ENCODE measurements at places on chromosomes 2 and 18. TPM values are rescaled to one million over a fixed set of nuclear protein-coding genes. Genes with fewer than 3 reads are reported as not detected.

Gene GPR39
- total RNA-seq = 0.49 TPM

Gene CCBE1
- total RNA-seq = not detected

Gene RRM2
- total RNA-seq = 62.5 TPM

Gene L3MBTL4
- 1.2 TPM for total RNA-seq

Gene CDH20
- total RNA-seq = not detected

Gene NXPH2
- total RNA-seq = 0.89 TPM

Gene RAPH1
- 33.6 TPM for total RNA-seq

Gene PELI1
- 9.6 TPM for total RNA-seq

Gene CPO
- total RNA-seq = not detected

Gene IL36G
- total RNA-seq = not detected

Gene PID1
- 24.8 TPM for total RNA-seq

Gene LCT
- total RNA-seq = 0.02 TPM

Gene CTNNA2
- total RNA-seq = not detected

Gene TMEM247
- total RNA-seq = not detected

Gene CAPN14
- not detected for total RNA-seq

Gene VPS4B
- total RNA-seq = 38.4 TPM

Gene FRZB
- total RNA-seq = not detected

Gene DNER
- 111 TPM for total RNA-seq

Gene PLCD4
- total RNA-seq = 2.8 TPM

Gene ALK
- total RNA-seq = not detected

Gene RIT2
- not detected for total RNA-seq

Gene BARD1
- total RNA-seq = 16.7 TPM

Gene ERFE
- total RNA-seq = 7.7 TPM

Gene ZCCHC2
- total RNA-seq = 9.8 TPM

Gene SLC30A3
- 0.50 TPM for total RNA-seq

Gene FHOD3
- total RNA-seq = 23.1 TPM

Gene RAB17
- 0.55 TPM for total RNA-seq

Gene ARHGAP28
- 1.6 TPM for total RNA-seq

Gene TUBA3E
- not detected for total RNA-seq

Gene LINC00305
- total RNA-seq = not detected

Gene SH3RF3
- total RNA-seq = 0.32 TPM

Gene CTAGE1
- not detected for total RNA-seq

Data from NCI-H460 (cell line).